ENCODE measurements at places on chromosomes 12 and 14.

DNA sequence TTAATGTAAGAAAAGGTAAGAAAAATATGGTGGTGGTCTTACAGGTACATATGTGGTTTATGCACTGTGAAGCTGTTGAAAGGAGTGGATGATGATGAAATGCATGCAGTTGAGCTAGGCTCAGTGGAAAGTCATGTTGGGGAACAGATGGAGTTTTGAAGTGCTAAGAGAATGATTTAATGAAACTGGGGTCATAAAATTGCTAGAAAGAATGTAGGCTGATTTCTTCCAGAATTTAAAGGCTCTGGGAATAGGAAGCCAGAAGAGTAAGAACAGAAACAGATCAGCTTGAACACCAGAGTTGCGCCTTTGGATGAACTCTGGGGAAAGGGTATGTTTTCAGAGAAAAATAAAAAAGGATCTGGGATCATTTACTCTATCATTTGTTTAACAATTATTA is 146.5 kb downstream of the MON2 start:
- DNase-seq: no peak

DNA sequence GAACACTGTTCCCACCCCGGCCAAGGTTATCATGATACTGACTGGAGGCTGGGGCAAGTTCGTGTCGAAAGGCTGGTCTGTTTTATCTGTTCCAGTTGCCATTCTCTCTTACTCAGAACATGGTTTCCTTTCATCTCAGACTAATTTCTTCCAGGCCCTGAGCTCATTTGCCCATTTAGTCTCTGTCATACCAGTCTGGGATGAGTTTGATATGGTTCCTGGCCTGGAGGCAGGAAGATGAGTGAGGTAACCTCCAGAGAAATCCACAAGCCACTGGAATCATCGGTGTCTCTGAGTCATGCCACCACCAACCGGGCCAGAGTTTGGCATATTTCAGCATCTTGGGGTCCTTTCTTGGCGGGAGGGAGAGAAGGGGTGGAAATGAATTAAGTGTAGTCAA is 114.7 kb downstream of the NTF3 start:
- no peak for DNase-seq

DNA sequence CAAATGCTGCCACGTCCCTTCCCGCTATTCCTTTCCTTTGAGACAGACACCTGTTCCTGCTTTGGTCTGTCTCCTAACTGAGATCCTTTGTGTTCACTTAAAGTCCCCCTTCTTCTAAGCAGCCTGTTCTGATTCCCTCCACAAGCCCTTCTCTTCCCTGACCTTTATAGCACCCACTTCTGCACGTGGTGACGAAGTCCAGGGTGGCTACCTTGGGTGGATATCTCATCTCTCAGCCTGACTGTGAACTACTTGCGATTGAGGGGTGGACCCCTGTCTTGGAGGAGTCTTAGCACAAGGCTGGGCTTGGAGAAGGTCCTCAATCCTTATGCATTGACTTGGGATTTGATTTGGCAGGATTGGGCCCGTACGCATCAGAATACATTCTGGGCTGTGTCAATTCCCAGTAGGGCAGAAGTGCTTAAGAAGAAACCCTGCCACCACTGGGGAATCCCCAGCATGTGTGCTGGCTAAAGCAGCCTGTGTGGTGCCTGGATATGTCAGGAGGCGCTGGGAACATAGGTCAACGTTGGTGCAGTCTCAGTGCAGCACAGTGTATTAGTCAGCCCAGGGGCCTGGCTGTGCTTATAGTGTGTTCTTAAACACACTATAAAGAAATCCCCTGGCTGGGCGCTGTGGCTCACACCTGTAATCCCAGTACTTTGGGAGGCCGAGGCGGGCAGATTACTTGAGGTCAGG is 23.6 kb downstream of the KRT80 start:
- no peak for DNase-seq

- DNase-seq: no peak
Measured at GRCh38 chr12:131535779-131536178, 175.1 kb upstream of the SFSWAP start.

Data from NCI-H187 treated with DMSO at 0.1 percent for 48 hours (cell line).